NCI-H1092 treated with DMSO at 0.1 percent for 48 hours (cell line): ENCODE measurements at places on chromosomes 2 and 18.
A peak's percentile ranks its signal among the peaks of the same experiment; 100 is the strongest.

DNA sequence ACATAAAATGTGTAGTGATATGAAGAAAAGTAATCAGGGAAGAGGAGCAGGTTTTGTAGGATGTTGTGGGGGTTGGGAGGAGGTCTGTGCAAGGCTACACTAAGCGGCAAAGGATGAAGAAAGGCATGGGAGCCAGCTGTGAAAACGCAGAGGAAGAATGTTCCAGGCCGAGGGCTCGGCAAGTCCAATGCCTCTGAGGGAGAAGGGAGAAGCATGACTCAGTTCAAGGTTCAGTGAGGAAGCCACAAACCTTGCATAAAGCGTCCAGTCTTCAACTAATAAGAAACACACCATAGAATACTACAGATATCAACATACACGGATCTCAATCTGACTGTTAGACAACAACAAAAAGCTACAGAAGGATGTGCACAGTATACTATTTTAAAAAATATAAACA, 16.2 kb downstream of the EPB41L3 start:
- no peak for DNase-seq

DNA sequence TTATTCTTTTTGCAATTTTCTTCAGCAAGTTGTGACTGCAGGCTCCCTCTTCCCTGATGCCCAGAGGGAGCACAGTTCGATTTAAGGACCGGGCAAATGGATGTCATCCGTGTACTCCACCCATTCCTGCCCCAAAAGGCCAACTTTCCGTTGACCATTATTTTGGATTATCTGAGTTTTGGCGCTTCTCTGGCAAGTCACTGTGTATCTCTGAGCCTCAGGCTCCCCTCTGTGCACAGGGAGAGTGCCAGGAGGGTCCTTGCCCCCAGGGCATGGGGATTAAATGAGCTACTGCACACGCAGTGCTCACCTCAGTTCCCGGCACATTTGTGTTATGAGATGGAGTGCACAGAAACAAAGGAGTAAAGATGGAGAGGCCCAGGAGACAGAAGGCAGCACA, 41.4 kb upstream of the HDAC4 start:
- no peak for DNase-seq

GRCh38 chr18:74116633-74117554, 30.7 kb downstream of the FBXO15 start:
- DNase-seq: peak; percentile 8

DNA sequence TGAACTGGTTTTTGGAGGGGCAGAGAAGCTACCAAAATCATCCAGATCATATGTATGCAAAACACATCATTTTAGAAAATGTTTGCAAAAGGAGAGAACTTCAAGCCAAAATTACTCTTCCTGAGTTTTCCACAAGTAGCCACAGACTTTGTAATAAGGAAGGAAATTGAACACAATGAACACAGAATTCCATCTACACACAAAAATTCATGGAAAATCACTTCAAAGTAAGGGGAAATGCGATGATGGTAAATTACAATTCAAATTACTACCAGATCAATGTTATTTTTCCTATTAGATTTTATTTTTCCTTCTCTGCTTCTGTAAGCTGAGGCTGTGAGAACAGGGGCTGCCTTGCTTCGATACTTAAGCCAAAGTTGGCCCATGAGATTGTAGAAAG, 172.1 kb upstream of the ARL4C start:
- DNase-seq: no peak

DNA sequence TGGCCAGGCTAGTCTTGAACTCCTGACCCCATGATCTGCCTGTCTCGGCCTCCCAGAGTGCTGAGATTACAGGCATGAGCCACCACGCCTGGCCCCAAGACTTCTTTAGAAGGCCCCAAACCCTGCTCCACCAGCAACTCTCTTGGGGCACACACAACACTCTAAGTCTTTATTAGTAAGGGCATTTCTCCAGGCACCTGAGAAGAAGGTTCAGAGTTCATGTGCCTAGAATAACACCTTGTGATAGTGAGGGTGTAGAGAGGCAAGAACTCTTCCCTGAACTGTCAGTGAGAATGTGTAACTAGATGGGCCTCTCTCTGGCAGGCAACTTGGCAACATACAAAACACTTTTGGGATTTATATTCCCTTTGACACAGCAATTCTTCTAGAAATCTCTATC, 43.8 kb downstream of the SH2D6 start:
- DNase-seq: no peak

- no peak for DNase-seq
These were observed 446.4 kb downstream of the EPHA4 start for GRCh38 chr2:221125691-221126090.

- DNase-seq: no peak
These were observed 1.0 kb upstream of the HS6ST1 start for GRCh38 chr2:128319631-128320191.

GRCh38 chr2:18741895-18742732, 152.7 kb upstream of the NT5C1B start:
- no peak for DNase-seq
